T-helper 17 cell (primary cell): ENCODE measurements at places on chromosomes 5 and 9.

DNA sequence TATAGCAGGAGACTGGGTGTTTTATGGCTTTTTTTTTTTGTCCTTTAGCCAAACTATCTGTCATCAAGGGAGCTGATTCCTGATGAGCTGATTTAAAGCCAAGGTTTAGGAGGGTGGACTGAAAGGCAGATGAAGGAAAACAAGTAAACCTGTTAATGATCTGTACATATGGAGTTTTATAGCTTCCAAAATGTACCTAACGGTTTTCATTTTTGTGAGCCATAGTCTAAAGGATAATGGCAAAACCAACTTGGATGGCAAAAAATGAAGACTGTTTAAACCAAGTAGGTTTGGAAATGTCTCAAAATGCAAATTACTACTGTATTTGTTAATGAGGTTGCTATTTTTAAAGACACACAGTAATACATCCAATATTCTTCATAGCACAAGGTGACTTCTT, 281.5 kb downstream of the YTHDC2 start:
- DNase-seq, result no peak

- no peak for DNase-seq
Observed at GRCh38 chr9:34399729-34400128, 23.0 kb upstream of the MYORG start.

- no peak for DNase-seq
Observed at GRCh38 chr5:1942158-1942557, 59.4 kb upstream of the IRX4 start.

DNA sequence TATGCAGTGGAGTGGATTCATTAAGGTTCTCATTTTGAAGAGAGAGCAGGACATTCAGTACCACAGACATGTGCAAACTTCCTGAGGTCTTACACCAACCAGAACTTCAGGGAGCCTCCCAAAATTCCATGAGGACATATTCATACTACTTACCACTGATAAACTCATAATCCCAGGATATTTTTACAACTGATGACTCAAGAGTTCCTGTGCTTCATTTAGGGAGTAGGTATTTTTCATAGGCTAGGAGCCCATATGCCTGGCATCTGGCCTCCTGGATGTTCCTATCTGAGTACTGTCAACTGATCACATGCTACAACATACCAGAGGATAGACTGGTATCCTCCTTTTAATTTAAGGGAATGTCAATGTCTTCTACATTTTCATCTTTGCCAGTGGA, 578.0 kb downstream of the EFNA5 start:
- no peak for DNase-seq

DNA sequence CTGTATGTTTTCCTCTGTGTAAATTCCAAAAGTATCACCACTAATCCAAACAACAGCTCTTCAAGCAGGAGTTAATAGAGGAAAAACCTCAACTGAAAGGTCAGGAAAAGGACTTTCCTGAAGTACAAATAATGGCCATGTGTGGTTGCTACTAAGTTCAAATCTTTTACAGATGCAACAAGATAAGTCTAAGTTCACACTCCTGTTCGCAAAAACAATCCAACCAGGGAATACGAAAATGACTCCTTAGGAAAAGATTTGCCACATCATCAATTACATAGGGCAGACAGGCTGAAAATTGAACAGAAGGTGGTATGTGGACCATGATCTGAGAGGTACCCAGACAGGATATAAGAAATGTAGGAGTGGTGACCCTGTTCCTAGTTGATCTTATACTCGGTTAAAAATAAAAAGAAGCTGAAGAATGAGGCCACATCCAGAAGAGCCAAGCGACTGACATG, 210.2 kb downstream of the TSSK1B start:
- DNase-seq, result no peak

GRCh38 chr5:3026099-3026498, 274.6 kb upstream of the IRX2 start:
- no peak for DNase-seq

- DNase-seq, result no peak
Observed at GRCh38 chr9:72843520-72844439, 109.1 kb downstream of the ALDH1A1 start.

DNA sequence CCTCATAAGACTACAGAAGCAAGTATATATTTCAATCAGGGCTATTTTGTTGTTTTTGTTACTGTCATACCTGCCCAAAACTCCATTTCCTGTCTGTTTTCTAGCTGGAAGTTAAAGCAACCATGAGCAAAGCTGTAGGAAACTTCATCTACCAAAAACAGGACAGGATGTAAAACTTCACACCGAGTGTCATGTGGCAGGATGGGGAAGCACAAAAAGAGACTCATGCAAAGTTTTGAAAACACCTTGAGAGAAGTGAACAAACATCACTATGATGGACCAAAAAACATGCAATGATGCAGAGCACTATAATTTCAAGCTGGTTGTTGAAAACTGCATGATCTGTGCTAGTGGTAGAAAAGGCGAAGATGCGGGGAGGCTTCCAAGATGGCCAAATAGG, 6.3 kb upstream of the GZMA start:
- no peak for DNase-seq

DNA sequence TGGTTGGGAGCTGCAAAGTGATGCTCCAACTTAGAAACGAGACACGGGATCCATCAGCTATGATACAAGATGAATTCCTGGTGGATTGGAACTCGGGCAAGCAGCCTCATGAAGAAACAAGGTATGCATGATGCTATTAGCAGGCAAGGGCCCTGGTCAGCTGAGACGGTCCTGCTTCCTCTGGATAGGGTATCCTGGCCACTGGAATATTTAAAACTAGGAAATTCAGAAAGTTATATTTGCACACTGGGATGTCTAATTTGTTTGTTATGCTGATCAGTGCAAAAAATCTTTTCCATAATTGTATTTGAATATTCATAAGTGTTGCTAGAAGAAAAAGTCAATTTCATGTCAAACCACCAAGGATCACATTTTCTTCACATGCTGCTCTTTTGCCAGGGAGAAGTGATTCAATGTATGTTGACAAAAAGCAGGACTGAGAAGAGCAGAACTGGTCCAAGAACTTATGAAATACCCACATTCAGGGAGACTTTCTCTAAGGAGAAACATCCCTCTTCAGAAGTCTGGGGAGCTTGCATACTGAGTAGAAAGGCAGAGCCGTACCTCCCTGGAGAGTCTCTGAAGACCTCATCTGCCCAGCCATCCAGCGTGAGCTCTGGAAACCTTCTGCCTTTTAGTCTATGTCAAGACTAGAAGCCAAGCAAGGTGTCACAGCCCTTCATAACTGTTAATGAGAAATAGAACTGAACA, 6.7 kb upstream of the NXNL2 start:
- no peak for DNase-seq

DNA sequence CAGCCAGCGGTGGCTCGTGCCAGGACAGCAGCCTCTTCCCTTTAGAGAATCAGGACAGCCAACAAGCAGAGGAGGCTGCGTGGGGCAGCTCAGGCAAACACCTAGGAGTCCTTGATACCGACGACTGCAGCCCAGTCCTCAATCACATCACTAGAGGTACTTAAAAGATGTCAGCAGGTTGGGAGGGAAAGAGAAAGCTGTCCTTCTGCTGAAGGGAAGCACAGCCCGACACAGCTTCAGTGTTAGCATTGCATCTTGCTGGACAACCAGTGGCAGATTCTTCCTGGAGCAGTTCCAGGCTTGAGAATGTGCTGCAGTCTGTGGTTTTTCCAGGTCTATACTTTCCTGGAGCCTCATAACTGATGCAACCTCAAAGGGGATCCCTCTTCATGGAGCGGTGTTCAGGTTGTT, 230.5 kb downstream of the SYK start:
- no peak for DNase-seq

DNA sequence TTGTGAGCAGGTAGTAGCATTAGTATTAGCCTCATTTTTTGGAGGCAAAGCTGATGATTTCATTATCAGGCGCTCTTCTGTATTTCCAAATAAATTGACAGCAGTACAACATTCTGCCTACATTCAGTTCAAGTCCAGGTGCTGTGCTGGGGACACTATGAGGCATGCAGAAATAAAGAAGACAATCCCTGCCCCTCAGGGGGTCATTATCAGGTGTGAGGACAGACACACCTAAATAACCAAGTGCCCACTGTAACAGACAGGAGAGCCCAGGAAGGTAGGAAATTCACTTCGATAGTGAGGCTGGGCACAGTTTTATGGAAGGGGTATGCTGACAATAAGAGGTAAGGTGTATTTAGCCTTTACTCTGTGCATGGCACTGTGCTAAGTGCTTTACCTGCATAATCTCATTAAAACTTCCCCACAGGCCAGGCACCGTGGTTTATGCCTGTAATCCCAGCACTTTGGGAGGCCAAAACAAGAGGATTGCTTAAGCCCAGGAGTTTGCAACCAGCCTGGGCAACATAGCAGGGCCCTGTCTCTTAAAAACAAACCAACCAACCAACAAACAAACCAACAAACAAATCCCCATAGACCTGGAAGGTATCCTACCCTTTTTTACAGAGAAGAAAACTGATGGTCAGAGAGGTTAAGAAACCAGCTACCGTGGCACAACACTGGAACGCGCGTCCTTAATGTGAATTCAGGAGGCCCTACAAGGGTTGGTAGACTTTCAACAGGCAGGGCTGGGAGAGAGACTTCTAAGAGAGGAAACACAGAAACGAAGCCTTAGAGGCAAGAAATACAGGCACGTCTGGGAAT, 17.5 kb upstream of the GPX3 start:
- DNase-seq, result no peak

DNA sequence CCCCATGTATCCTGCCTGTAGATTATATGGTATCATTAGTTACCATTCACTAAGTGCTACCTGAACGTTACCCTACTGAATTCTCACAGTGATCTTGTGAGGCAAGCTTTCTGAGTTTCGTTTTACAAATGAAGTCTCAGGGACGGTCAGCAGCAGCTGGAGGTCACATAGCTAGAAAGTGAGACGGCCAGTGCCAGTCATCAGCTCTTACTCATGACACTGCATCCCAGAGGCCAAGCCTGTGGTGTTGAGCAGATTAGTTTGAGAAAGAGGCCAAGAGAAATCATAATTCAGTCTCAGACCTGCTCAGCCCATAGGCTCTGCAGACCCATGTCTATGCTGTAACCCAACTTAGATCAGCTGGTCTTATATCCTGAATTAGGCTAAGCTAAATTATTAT, 95.7 kb upstream of the EGFLAM start:
- no peak for DNase-seq

DNA sequence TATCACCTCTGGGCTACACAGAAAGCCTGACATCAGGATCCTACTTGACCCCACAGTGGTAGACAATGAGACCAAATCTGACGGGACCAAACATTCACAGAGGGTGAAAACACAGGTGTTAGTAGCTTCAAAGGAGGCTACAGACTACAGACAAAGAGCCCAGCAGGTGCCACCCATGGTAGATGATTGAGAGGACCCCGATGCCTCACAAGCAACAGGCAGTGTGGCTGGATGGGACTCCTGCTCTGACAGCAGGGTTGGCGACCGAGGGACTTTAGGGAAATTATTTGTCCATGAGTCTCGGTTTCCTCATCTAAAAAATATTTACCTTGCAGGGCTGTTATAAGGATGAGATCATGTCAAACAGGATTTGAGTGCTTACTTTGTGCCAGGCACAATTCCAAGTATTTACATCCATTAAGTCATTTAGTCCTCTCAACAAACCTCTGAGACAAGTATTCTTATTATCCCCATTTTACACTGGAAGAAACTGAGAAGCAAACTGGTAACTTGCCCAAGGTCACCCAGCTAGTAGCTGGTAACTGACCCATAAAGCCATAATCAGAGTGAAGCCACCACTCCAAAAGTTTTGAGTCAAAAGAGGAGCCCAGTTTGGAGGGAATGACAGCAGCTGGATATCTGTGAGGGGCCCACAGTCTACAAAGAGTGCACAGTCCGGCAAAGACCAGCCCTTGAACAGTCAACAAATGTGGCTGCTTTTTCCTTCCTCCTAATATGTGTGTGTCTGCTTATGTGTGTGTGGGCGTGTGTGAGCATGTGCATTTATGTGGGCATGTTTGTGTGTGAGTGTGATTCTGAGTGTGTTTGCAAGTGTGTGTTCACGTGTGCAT, 502.0 kb downstream of the BNC2 start:
- DNase-seq, result no peak

DNA sequence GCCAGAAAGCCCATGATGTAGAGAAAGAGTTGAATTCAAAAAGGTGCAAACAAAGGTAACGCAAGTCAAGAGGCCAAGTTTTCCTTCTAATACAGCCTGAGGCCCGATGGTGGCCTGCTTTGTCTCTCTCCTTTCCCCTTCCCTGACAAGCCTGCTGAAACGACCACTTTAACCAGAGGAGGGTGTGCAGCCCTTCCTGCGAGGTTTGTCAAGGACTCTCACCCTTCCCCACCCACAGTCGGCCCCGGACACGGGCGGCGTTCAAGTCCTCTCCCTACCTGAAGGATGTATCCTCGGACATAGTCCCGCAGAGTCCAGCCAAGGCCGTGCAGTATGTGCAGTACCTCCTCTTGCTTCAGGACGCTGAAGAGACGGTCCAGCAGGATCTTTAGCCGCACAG, 318.2 kb downstream of the BNC2 start:
- DNase-seq, result no peak

GRCh38 chr9:93112116-93112863, 16.3 kb downstream of the CARD19 start:
- no peak for DNase-seq

- no peak for DNase-seq
Observed at GRCh38 chr5:43352131-43352530, 38.9 kb upstream of the HMGCS1 start.

GRCh38 chr5:83965441-83965840, 244.8 kb upstream of the HAPLN1 start:
- DNase-seq, result no peak

GRCh38 chr5:132422720-132423437, 53.4 kb downstream of the SLC22A5 start:
- no peak for DNase-seq

- no peak for DNase-seq
Observed at GRCh38 chr9:121026768-121027167, 23.3 kb downstream of the C5 start.

GRCh38 chr9:120043448-120043847, 536.5 kb downstream of the CDK5RAP2 start:
- DNase-seq, result no peak

DNA sequence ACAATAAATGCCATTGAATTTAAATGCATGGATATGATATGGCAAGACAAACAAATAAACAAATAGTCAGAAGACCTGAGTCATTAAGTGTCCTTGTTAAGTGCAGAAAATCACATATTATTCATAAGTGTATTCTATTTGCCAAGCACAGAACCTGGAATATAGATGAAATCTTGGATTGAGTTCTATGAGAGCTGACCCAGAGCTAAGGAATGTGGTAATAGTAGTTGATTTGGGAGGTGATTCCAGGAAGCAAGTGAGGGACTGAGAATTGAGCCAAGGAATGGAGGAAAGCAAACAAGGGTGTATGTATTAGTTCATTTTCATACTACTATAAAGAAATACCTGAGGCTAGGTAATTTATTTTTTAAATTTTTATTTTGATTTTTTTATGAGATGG, 208.9 kb downstream of the TRIM32 start:
- DNase-seq, result no peak
